NCI-H2081 treated with DMSO at 0.1 percent for 48 hours (cell line): ENCODE measurements at places on chromosomes 4 and X.

GRCh38 chrX:123755107-123755506 is 22.3 kb upstream of the THOC2 start:
- no peak for DNase-seq

GRCh38 chr4:100113096-100113495 is 77.2 kb downstream of the DDIT4L start:
- DNase-seq: no peak

DNA sequence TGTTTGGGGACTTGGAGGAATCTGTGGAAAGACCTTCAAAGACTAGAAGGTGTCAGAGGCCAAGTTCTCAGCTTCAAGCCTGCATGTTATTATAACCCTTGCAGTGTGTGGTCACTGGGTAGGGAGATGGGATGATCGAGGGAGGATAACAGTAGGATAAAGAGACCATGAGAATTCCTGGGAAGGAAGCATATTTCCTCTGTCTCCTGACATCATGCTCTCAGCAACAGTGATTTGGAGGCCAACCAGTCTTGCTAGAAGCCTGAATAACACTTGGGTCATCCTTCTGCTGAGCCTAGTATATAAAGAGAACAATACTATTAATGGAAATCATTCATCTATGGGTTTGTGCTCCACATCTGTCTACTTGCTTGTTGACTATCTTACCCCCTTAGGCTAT is 40.9 kb upstream of the ANXA3 start:
- DNase-seq: no peak

GRCh38 chrX:115031989-115032388 is 14.6 kb upstream of the IL13RA2 start:
- no peak for DNase-seq

DNA sequence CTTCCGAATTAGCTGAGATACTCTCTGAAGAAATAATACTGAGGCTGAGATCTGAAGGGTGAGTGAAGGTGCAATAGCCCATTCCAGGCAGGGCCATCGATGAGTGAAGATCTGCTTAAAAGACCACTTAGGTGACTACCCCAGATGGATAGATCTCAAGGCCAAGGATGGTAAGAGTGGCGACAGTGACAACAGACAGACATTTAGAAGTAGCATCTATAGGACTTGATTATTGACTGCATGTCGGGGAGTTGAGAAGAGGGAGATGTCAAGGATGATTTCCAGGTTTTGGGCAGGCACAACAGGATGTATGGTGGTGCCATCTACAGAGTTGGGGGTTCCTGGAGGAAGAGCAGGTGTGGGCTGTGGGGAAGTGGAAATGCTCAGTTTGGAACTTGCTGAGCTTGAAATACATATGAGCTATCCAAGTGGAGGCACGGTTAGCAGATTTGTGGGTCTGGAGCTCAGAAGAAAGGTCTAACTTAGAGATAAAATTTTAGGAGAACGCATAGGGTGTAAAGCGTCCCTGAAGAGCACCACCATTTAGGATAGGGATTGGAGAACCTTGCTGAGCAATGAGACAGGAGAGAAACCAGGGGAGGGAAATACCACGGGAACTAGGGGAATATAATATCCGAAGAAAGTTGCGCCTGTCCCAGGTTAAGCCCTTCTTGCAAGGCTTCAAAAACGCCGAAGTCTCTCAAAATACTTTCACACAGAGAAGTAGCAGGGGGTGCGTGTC is 688 bp downstream of the UFSP2 start:
- no peak for DNase-seq
